ENCODE measurements at places on chromosomes 3 and 15.
A peak's percentile ranks its signal among the peaks of the same experiment; 100 is the strongest.

DNA sequence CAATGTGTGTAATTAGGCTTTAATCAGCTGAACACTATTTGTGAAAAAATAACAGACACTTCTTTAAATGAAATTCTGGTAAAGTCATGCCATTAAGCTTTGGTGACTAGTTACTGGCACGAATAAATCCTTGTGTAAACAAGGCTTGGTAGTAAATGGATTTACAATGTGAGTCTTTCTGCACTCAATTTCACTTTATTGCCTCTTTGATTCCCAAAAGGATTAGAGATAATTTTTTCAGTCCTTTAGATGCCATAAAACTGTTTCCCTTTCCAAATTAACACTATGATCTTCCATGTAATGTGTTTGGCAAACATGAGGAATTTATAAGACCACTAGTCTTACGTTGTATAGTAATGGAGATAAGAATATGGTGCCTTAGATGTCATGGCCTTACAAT is 339.5 kb upstream of the DNAJC19 start:
- DNase-seq = no peak

- no peak for DNase-seq
Measured at GRCh38 chr3:132183811-132184210, 133.4 kb upstream of the ACP3 start.

GRCh38 chr3:101124125-101124524 is 130.9 kb upstream of the ABI3BP start:
- DNase-seq = no peak

GRCh38 chr3:11291808-11292207 is 19.6 kb downstream of the ATG7 start:
- DNase-seq = no peak

DNA sequence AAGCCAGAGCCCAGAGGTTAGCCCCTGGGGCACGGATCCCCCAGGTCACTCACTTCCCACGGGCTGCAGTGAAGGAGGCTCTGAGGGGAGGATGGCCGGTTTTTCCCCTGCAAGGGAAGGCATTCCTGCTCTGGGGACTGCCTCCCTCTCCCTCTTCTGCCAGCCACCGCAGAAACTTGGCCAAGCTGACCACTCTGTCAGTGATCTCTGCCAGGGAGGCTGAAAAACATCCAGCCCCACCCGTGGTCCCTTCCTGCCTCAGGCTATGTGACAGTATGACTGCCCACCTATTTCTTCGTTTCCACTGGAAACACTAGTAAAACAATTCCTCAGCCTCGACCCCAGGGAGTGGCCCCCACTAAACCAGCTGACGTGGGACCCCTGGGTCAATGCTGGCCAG is 14.6 kb upstream of the FANCD2 start:
- DNase-seq = no peak

GRCh38 chr3:171752329-171752728 is 58.0 kb downstream of the PLD1 start:
- DNase-seq = no peak

- no peak for DNase-seq
Measured at GRCh38 chr3:29892976-29893554, 612.2 kb downstream of the RBMS3 start.

DNA sequence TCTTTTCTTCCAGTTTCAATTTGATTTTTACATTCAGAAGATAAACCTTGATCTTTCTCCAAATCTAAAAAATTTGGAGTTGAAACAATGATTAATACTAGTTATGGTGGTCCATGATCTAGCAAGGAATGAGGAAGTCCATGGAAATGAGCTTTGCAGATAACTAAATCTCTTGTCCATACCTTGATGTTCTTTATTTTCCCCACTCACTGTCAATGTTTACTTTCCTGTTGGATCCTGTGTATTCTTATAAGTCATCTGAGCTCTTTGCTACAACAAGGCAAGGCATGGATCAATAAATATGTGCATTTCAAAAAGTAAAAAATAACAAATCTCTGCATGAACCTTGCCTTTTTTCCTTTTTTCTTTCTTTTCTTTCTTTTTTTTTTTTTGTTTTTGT is 6.2 kb upstream of the MYO1E start:
- no peak for DNase-seq

DNA sequence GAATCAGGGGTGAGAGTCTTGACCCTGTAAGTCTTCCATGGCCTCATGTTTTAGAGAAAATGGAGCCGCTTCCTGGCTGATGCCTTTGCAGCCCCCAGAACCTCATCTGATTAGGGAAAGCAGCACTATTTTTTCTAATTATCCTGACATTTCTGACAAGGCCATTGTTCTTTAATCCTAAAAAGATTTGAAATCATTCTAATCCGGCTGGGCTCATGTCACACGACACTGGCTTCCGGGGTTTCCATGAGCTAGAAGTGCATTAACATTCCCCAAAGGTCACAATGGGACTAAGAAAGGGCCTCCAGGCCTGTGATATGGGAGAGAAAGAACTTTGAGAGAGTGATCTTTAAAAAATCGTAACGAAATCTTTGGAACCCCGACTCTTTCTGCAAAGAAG is 33.1 kb downstream of the RBP2 start:
- no peak for DNase-seq

DNA sequence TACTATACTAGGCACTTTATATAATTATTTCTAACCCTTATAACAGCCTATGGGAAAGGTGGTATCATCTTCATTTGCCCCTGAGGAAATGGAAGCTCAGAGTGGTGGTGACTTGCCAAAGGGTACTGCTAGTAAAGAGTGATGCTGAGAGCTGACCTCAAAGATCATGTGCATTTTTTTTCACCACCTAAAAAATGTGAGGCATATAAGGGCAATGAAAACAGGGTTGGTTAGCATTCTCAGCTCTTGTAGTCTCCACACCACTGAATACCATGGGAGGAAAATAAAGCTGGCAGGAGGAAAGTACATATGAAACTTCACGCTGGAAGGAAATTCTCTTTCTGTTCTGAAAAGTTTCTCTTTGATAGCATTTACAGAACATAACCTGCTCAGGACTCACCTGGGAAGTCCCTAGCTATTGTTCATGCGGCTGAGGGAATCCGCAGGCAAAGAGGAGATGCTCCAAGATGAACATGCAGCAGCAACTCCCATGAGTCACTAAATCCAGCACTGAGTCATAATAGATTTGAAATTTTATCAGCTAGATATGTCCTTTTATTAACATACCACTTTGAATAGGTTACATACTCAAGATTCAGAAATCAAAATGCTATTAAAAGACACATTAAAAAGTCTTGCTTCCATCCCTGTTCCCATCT is 17.3 kb downstream of the FAIM start:
- DNase-seq = peak; percentile 12

DNA sequence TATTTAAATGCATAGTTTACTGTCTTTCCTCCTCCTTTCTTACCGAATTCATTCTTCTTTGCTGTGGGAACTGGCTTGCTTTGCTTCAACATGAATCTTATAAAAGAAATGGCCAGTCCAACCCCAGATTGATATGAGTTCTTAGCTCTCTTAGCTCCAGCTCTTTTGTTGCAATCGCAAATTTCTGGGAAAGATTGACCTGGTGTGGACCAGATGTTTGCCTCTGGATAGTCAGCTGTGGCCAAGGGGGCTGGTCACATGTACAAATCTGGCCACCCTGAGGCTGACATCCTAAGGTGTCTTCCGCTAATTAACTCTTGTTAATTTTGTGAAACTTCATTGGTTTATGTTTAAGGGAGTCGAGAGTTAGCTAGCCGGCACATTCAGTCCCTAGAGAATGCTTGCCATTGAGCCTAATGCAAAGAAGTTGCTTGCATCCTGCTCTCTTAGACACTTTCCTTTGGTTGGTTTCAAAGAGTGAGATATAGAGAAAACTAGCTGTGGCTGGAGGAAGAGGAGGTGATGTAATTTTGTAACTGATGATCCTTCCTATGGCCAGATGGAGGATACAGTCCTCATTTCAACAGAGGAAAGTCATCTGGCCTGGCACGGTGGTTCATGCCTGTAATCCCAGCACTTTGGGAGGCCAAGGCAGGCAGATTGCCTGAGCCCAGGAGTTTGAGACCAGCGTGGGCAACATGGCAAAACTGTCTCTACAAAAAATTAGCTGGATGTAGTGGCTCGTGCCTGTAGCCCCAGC is 162.4 kb downstream of the ADAMTSL3 start:
- no peak for DNase-seq

DNA sequence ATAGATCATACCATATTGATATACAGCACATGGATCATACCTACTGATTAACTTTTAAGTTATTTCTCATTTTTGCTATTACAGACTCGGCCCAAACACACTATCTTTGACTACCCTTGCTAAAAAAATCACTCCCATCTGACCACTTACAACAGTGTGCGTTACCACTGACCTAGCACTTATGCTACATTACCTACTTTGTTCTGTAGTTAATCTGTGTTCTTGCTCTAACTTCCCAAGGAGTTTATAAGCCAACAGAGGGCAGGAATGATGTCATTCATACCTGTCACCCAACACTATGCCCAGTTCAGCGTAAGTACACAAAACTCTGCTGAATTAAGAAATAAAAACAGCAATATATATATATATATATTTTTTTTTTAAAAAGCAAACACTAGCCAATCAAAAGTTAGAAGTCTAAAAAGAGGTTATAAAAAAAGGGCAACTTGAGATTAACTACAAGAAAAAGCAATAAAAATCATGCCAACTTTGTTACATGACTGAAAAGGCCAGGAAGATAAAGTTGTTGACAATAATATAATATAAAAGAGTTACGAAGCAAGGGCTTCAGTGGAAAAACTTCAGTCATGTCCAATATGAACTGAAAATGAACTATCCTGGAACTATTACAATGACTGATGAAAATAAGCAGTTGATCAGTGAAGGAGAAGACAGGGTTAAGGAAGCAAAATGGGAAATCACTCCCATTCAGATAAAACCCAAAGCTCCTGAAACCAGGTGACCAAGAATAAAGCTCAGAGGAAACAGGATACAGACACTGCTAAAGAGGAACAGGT is 33.6 kb downstream of the EDC3 start:
- no peak for DNase-seq

GRCh38 chr3:46536758-46537157 is 29.3 kb downstream of the LRRC2 start:
- no peak for DNase-seq

DNA sequence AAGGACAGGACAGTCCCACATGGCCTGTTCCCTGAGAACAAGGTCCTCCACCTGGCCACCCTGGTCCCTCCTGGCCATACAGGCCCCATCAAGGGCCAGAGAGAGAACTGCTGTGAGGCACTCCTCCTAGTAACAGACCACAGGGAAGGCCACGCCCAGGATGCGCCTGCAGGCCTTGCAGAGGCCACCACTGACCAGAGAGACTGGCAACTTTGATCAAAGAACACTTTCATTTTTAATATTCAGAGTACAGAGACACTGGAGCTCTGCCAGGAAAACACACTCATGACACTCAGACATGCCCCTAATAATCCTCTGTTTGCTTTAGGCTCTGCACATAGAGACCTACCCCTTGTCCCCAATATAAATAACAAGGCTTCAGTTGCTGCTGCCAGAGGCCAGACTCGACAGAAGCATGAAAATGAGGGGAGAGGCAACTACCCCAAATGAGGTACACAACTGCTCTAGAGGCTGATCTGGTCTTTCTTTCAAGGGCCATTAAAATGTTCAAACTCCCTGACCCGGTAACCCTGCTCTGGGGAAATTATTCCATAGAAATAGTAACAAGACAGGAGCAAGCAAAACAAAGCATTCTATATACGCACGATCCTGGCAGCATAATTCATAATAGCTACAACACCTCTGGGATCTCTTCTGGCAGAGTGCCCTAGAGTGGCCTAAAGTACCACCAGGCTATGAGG is 44.8 kb downstream of the CCDC12 start:
- DNase-seq = peak; percentile 78
